Stimulated activated CD4-positive, alpha-beta T cell treated with anti-CD3 and anti-CD28 coated beads, Interleukin-2, amount 100 ng/mL, for 4 hours (primary cell): ENCODE measurements at places on chromosomes 2 and 18.

DNA sequence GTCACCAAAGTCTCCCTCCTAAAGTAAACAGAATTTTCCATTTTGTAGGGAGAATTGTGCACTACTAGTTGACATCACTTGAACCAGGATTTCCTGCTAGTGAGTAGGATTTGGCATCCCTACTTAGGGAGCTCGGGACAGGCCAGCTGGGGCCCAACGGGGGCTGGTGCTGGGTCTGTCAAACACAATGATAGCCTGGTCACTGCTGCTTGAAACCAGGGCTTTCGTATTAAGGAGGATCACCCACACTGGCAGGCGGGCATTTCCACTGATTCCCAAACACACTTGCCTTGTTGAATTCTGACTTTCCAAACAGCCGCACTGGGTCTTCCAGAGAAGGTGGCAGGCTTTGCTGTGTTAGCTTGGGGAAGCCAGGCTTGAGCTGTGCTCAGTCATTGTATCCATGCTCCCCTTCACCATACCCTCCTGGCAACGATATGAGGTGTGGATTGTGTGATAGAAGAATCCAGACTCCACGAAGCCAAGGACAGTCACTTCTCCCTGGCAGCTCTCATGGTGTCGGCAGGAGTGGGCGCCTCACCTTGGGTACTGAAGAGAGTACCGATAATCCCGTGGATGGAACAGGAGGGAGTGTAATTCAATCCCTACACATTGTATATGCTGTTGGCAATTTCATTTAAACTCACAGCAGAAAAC, 7.5 kb downstream of the GDF7 start:
- no peak for DNase-seq

- DNase-seq, result no peak
Observed at GRCh38 chr2:74985978-74986609, 27.7 kb downstream of the POLE4 start.

DNA sequence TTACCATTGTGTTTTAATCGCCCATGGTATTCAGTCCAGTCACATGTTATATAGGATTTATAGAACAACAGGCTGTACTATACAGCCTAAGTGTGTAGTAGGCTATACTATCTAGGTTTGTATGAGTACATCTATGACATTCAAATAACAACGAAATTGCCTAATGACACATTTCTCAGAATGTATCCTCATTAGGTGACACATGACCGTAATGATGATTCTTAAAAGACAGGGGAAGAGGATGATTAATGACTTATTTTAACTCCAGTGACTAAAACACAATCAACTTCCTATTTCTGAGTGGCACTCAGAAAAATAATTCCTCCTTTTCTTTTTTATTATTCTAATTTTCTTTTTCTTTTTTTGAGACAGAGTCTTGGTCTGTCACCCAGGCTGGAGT, 63.0 kb upstream of the ACSL3 start:
- DNase-seq, result no peak

GRCh38 chr2:226483143-226483542, 316.5 kb downstream of the IRS1 start:
- DNase-seq, result no peak

DNA sequence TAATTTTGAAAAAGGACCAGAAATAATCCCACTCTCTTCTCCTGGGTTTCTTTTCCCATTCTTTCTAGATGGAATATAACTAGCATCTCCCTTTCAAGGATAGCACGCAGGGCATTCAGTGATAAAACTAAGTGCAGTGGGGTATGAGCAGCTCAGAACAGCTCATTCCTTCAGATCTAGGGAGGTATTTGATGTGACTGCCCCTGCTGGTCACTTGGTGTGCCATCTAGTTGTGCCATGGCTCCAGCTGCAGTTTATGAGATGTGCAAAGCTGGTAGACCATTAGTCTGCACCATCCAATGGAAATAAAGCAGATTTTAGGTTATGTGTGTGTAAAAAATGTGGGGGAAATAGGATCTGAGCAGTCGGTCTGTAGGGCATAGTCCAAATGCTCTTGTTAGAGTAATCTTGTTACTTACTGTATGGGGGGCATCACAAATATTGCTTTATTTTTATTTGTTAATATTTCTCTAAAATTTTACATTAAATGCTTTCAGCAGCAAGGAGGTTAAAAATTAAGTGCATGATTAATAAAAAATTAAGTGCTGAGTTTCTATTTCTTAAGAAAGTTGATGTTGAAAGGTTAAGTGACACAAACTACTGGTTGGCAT, 38.9 kb downstream of the CTAGE1 start:
- no peak for DNase-seq
